Activated T-helper 1 cell treated with anti-CD3 and anti-CD28 coated beads, Interleukin-2, amount 50 U/mL, for 16 hours (primary cell): ENCODE measurements at places on chromosomes 11 and 22.

DNA sequence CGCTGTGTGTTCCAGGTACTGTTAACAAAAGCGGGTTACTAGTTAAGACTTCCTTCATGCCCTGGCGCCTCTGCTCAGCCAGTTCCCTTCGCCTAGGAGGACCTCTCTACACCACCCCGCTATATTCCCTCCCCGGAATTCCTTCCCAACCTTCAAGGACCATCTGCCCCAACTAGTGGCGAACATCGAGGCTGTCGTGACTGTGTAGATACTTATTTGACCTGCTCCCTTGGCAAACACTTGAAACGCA lies 450 bp upstream of the BCL2L13 start:
- no peak for DNase-seq

GRCh38 chr11:58919561-58919960 lies 19.7 kb upstream of the GLYATL1 start:
- no peak for DNase-seq

DNA sequence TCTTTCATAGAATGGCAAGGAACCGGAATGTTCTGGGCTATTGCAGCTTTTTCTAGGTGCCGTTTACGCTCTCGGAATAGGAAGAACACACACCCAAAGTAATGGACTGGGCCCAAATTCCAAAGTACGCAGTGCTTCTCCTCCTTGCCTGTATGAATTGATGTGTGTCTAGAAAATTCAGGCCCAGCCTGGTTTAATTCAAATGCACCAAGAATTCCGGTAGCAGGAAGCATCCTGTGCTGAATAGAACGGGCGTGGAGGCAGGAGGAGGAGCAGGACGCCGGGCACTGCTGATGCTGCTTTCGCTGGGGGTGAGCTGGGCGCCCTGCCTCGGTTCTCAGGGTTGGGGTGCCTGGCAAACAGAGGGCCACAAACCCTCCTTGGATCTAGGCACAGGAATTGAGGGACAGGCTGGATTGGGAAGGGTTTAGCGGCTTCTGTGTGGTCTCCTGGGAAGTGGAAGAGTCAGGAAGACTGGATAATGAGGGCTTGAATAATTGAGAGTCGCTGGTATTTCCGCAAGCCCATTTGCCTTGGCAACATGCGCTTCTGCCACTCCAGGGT lies 2.0 kb downstream of the PARVB start:
- DNase-seq, result no peak

DNA sequence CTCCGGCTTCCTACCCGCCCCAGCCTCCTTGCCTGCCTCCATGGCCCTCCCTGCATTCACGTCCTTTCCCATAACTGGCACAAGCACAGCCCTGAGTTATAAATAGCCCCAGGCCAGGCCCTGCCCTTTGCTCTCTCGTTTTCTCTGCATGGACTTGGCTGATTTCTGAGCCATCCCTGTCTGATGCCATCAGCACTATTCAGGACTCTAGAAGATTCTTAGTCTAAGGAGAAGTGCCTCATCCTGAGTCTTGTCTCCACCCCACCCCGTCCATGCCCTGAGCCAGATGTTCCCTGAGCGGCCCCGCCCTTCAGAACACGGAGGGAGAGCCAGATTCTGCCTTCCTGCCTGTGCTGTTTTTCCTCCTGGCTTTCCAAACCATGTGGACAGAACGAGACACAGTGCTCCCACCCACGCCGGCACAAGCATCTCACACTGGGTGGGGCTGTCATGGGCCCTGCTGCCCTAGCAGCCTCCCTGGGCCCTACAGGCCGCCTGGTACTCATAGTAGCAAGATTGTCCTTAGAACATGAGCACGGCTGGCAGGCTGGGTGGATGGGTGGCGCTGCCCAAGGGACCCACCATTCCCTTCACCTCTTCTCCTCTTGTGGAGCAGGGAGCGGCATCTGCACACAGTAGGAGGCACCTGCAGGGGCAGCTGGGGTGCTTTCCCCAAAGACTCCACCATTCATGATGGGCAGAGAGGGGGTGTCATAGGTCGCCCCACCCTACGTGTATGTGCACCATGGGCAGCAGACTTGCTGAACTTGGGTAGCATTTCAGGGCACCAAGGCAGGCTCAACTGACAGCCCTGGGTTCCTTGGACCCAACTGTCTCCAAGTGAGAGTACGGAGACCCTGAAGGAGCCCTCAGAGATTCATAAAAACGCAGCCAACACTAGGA lies 76.9 kb downstream of the BCR start:
- no peak for DNase-seq

- no peak for DNase-seq
Measured at GRCh38 chr22:44934454-44934735, 75.4 kb downstream of the PHF21B start.

DNA sequence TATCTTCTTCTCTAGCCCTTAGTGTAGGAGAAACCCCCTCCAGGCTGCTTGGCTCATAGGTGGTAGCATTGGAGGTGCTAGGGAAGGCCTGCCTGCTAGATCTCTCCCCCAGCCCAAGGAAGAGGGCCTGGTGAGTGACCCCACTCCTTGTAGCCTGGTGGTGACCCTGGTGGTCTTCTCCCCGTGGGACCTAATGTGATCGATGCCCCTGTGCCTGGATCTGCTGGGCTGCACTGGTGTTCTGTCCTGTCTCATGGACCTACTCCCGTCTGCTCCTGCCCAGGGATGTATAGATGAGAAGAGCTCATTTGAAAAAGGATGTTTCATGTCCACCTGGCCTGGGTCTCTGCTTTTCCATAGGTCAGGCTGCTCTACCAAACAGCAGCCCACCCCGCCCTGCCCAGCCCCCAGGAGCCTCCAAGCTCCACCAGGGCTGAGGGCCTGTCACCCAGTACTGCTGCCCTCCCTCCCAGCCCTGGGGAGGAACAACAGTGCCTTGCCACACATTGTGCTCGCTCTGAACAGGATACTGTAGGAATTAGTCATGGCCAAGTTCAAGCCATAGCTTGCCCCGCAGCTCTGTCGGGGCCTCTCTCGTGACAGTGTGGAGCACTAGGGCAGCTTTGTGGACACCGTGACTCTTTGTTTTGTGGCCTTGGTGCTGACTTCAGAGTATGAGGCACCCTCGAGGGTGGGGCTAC lies 19.7 kb downstream of the SLC37A2 start:
- DNase-seq, result no peak

GRCh38 chr11:132444911-132445310 lies 1074.5 kb downstream of the NTM start:
- no peak for DNase-seq

- DNase-seq, result no peak
Measured at GRCh38 chr11:82775736-82776346, 42.2 kb upstream of the FAM181B start.

DNA sequence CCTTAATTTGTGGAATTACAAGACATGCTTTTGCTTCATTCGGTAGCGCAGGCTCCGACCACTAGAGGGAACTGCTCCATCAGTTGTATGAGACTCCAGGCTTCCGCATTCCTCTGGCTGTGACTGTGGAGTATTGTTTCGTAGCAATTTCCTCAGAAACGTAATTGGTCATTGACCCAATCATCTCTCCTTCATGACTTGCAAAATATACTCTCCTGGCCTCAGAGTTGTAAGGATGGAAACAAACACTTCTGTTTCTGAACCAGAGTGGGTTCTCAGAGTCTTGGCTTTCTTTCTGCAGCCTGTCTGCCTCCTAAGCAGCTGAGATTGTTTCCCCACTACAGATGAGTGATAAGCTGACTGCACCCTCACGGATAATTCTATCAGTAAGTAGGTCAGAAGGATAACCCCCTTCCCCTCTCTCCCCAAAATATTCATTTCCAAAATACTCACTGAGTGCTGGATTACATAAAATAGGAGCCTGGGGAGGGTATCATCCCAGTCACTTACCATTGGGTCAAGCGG lies 146.8 kb upstream of the ZC3H12C start:
- DNase-seq, result no peak

GRCh38 chr11:27012234-27012921 lies 18.5 kb downstream of the FIBIN start:
- DNase-seq, result no peak

DNA sequence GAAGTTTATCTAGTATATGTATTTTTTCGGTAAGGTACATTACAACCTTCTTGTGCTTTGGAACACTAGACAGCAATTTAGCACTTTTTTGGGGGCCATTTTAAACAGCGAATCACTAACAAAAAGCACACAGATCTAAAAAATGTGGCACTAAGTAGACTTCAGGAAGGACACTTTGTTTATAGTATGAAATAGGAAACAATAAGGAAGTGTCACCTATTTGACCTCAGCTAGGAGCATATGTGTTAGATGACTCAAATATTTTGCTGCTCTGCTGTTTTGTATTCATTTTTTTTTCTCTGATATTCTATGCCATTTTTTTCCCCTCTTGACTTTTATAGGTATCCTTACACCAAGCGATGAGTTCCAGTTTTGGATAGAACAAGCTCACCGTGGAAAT lies 5.6 kb downstream of the DYNC2H1 start:
- no peak for DNase-seq

GRCh38 chr11:19344661-19345518 lies 104.1 kb upstream of the E2F8 start:
- no peak for DNase-seq

- DNase-seq, result no peak
Measured at GRCh38 chr22:39814899-39815298, 78.7 kb downstream of the ENTHD1 start.

DNA sequence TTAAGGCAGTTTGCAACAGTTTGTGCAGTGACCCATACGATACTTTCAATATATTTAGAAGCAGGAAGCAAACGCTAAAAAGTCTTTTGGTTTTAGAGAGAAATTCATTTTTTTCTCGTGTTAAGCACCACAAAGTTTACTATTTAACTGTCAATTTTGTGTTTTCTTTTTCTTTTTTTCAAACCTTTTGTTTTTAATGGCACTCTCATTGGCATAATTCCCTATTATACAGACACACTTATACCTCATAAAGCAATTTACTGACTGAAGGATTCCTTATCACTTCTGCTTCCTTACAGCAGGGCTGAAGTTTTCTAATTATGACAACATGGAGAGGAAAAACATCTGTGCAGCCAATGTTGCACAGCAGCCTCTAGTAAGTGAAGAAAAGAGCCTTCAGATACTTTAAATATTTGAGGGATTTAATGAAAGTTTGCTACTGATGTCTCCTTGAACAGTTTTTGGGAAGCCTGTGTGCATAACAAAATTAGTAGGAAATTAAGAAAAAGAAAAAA lies 2191.2 kb downstream of the LRRC4C start:
- no peak for DNase-seq

- DNase-seq, result no peak
Measured at GRCh38 chr11:8826901-8827560, 84.0 kb upstream of the AKIP1 start.

DNA sequence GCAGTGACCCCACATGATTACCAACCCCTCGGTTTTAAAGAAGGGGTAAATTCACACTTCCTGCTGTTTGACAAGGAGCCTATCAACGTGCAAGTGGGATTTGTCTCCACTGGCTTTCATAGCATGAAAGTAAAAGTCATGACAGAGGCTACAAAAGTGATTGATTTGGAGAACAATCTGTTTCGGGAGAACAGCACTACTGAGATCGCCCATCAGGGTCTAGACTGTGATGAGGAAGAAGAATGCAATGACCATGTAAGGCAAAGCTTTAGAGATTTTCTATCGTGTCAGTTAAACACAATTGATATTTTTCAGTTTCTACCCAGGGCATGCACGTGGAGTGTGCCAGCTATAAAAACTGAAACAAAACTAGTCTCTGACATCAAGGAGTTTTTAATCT lies 41.7 kb downstream of the HORMAD2 start:
- no peak for DNase-seq

GRCh38 chr22:20000246-20001081 lies 16.2 kb downstream of the ARVCF start:
- DNase-seq, result no peak

GRCh38 chr11:13111813-13112130 lies 102.7 kb downstream of the RASSF10 start:
- no peak for DNase-seq

GRCh38 chr11:128806506-128807261 lies 60.4 kb downstream of the KCNJ1 start:
- no peak for DNase-seq

- DNase-seq, result no peak
Measured at GRCh38 chr11:68505596-68505995, 45.0 kb downstream of the PPP6R3 start.

GRCh38 chr11:47848700-47849155 lies 578 bp upstream of the NUP160 start:
- DNase-seq, result no peak

- DNase-seq, result no peak
Measured at GRCh38 chr11:113272281-113272680, 42.1 kb upstream of the TTC12 start.

- DNase-seq, result no peak
Measured at GRCh38 chr11:26834601-26835000, 112.7 kb upstream of the SLC5A12 start.

DNA sequence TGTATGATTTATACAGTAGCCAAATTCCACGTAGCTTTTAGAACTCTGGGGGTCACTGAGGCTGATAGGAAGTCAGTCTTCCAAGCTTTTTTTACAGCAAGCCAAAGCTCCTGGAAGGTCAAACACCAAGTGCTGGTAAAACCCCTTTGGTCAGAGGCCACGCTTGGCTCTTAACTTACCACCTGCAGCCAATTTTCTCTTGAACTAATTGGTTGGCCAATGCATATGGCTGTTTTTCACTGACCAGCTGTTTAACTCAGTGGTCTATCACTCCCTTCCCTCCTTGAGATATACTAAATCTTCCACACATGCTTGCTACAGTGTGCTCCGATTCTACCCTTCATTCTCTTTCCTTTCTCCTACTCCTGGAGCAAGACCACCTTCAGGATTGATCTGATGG lies 116.0 kb downstream of the FAR1 start:
- no peak for DNase-seq

- DNase-seq, result no peak
Measured at GRCh38 chr22:37725551-37726240, 28.8 kb downstream of the TRIOBP start.

DNA sequence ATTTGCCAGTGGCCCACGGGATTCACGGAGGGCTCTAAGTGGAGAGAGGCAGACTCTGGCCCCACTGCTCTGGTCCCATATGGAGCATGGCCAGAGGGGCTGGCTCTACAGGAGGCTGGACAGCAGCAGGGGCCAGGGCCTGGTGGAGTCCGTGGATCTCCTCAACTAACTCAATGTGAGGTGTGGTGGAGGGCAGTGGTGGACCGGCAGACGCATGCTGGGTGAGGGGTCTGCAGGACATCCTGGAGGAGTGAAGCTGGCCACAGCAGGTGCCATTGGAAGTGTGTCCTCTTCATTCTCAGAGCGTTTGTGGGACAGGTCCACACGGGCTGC lies 15.6 kb downstream of the IGF2 start:
- DNase-seq, result no peak

DNA sequence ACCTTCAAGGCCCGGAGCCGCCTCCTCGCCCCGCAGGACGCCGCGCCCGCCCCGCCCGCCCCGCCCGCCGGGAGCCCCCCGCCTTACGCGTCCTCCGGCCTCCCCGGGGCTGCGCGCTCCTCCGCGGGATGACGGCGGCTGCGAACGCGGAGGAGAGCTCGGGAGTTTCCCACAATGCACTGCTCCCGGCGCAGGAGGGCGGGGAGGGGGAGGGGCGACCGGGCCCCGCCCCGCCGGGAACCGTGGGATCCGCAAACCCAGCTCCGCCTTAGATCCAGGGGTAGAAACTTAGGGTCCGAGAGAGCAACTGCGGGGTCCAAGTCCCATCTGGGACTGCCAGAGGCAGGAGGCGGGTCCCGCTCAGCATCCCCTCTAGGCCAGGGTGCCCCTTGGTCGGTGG lies at the start of gene CEND1:
TSS of gene CEND1 (minus strand) at position 148 of the 400 bp plus-strand sequence. CDS start 1,514 bp downstream, outside the sequence.
- no peak for DNase-seq

GRCh38 chr22:35253946-35254345 lies 3.3 kb upstream of the HMGXB4 start:
- DNase-seq, result no peak
